Effector CD8-positive, alpha-beta T cell (primary cell): ENCODE measurements at places on chromosomes 2 and 18.

GRCh38 chr2:238784671-238785527 lies 63.0 kb upstream of the TWIST2 start:
- DNase-seq, result peak; percentile 33

GRCh38 chr2:134679745-134680144 lies 39.1 kb downstream of the TMEM163 start:
- peak; percentile 10 for DNase-seq

- DNase-seq, result no peak
These were observed 13.4 kb downstream of the PPP1R7 start for GRCh38 chr2:241163601-241164118.

DNA sequence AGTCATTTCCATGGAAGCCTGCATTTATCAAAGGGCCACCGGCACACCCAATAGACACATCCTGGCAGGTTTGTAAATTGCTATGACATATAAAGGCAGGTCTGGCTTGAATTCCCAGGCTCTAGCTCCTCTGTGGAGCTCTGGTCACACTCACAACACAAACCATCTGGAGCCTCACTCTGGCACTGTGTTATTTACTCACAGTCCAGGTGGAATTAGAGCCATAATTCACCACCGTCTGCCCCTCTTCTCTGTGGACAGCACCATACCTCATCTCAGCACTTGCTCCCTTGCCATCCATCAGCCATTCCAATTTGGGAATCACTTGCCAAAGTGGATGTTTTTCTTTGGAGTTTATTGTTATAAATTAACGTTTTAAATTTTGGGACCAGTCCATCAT lies 84.3 kb upstream of the OSR1 start:
- no peak for DNase-seq

DNA sequence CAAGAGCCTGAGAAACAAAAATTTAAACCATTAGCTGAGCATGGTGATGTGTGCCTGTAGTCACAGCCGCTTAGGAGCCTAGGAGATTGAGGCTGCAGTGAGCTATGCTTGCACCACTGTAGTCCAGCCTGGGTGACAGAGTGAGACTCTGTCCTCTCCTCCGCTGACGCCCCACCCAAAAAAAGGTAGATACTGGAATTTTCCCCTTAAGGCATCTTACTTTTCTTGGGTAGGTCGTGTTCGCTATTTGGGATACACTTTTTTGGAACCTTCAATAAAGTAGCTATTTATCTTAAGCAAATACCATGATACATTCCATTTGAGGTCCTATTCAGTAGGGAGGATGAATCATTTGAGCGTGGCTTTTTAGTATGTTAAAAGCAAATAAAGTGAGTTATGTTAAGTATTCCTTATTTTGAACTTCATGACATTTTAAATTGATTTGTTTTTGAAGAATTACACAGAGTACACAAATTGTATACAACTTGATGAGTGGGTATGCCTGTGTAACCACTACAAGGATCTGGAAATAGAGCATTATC lies 38.7 kb downstream of the RALBP1 start:
- DNase-seq, result no peak

DNA sequence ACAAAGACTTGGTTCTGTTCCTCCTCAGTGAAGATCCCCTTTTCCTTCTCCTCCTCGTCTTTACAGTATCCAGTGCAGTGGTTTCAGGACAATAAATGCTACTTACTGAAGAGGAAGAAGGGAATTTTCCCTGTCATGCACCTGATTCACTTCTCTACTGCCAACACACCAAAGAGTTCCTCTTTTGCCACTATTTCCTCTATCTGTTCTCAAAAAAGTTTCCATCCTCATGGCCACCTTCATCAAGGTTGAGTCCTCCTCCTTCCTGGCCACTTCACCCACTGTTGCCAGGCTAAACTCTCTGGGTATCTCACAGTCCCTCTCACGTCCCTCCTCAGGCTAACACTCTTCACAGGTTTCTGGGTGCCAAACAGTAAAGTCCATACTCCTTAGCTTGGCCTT lies 41.7 kb downstream of the PLEKHM3 start:
- no peak for DNase-seq

- no peak for DNase-seq
These were observed 21.7 kb upstream of the LRRTM1 start for GRCh38 chr2:80326214-80326613.

GRCh38 chr18:69102959-69103358 lies 297.7 kb upstream of the DOK6 start:
- DNase-seq, result no peak

GRCh38 chr18:58566556-58567292 lies 62.2 kb downstream of the ALPK2 start:
- DNase-seq, result no peak

GRCh38 chr2:239778042-239778851 lies 246.9 kb downstream of the NDUFA10 start:
- DNase-seq, result no peak

- no peak for DNase-seq
These were observed 134.0 kb upstream of the SPATS2L start for GRCh38 chr2:200172521-200172920.
